Memory B cell (primary cell): ENCODE measurements at places on chromosomes 4 and X.

GRCh38 chrX:55710701-55711100, 6.8 kb upstream of the RRAGB start:
- no peak for DNase-seq

DNA sequence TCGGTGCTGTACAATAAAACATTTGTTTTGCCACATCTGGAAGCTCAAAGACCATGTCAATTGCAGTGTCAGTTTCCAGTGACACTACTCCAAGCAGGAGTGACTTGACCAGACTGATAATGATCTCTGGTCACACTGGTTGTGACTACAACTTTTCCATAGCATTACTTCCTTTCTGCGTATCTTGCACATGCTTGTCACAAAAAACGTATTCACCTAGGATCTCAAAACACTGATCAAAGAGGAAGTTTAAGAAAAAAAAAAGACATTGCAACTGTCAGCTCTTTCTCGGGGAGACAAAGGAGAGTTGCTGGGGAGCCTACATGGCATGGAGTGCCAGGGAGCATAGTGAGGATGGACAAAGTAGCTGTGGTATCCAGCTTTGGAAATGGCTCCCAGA, 60.6 kb downstream of the OPHN1 start:
- no peak for DNase-seq

DNA sequence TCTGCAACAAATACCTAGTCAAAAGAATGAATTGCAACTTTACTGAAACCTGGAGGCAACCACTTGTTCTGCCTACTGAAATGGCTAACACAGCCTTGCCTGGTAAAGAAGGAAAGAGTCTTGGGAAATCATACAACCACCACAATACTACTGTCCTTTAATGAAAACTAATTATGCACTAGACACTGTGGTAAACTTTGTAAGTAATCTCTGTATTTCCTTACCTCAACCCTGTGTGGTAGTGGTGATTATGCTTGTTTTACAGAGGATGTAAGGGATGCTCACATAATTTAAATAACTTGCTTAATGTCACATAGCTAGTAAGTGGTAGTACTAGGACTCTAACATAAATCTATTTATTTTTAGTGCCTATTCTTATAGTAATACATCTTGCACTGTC, 44.7 kb downstream of the TMEM156 start:
- DNase-seq, result no peak

GRCh38 chrX:5307416-5307815, 921.3 kb downstream of the NLGN4X start:
- DNase-seq, result no peak

GRCh38 chr4:140297221-140297570, 76.2 kb upstream of the SCOC start:
- no peak for DNase-seq

- no peak for DNase-seq
Measured at GRCh38 chrX:1105671-1106419, 106.6 kb downstream of the CRLF2 start.

DNA sequence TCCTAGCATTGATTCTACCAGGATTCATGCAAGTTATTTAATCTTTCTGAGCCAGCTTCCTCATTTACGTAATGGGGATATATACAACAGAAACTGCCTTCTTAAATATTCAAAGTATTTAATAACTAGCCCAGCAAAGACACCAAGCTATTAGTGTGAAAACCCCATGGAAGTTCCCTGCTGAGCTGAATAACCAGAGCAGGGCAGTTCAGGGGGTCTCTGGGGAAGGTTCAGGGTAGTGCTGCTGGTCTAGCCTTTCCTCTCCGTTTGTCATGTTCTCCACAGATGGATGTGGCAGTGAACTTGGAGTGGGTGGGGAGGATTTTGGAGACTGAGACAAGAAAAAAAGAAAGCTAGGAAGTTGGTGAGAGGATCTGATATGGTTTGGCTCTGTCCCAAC, 240.8 kb upstream of the TAPT1 start:
- no peak for DNase-seq

- no peak for DNase-seq
Measured at GRCh38 chr4:18858229-18858922, 836.8 kb upstream of the LCORL start.

DNA sequence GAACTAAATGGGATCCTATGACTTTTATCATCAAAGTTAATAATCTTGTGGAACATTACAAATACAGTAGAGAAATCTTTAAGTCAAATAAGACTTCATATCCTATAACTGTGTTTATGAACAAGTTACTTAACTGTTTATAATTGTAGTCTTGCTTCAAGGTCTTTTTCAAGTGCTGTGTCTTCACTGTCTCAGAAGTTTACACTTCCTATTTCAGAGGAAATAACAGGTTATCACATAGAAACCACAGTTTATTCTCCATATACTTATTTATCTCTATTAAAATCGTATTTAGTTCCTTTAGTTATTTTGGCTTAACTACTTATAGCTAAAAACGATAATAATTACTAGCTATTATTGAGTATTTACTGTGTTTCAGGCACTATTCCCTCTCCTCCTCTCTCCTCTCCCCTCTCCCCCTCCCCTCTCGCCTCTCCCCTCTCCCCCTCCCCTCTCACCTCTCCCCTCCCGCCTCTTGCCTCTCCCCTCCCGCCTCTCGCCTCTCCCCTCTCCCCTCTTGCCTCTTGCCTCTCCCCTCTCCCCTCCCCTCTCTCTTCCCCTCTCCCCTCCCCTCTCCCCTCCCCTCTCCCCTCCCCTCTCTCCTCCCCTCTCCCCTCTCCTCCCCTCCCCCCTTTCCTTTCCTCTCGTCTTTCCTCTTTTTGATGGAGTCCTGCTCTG, 63.7 kb downstream of the RBPJ start:
- DNase-seq, result no peak

- DNase-seq, result no peak
Measured at GRCh38 chr4:147198411-147199051, 252.9 kb upstream of the TTC29 start.

DNA sequence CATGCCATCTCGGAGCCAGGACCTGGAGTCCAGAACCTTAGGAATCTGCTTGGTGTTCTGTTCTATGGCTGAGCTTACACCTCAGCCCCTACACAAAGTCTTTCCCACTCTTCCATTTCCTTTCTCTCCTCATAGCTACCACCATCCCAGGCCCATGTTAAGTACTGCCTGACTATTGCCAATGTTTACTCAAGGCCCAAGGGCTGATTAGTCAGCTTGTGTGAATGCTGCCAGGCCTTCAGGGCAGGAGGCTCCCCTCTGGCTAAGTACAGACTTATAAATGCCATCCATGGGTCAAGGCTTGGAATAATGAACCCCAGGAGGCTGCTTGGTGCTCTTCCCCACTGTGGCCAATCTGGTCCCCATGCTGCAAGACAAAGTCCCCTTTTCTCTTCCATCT, 411.6 kb upstream of the MAGEB18 start:
- DNase-seq, result no peak

- DNase-seq, result no peak
Measured at GRCh38 chrX:1679238-1679637, 64.4 kb downstream of the ASMT start.

DNA sequence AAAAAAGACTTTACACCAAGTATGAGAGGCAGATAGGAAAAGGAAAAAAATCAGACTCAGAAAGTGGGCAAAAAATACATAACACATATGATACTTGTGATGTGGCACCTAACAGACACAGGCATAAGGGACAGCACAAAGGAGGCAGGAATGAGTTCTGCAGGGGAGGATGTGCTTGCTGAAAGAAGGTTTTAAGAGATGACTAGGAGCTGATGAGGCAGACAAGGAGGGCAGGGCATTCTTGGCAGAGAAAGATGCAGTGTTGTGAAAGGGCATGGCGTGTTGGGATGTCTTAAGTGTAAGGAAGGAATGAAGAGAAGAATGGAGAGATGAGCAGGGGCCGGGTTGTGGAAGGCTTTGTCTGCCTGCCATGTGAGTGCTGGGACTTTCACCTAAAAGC, 49.7 kb upstream of the TMEM154 start:
- DNase-seq, result no peak

- DNase-seq, result no peak
Measured at GRCh38 chrX:109782994-109783700, 50.1 kb upstream of the ACSL4 start.

GRCh38 chr4:148006001-148006400, 274.1 kb downstream of the ARHGAP10 start:
- no peak for DNase-seq

DNA sequence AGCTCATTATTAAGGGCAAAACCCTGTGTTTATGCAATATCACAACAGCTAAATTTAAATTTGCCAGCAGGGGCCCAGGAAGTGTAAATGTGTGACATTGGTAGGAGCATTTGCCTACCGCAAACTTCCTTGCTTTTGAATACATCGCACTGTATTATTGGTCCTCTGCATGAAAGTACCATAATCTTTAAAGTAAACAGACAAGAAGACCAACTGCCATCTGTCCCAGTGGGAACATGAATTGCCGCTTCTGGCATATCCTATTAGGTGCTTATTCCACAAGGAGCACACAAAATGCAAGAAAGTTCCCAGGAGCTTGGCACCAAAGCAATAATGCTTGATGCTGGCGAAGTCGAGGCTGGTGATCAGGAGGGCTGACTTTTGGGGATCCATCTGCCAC, 51.3 kb downstream of the SOD3 start:
- no peak for DNase-seq

GRCh38 chr4:5802565-5802964, 90.3 kb downstream of the CRMP1 start:
- DNase-seq, result no peak

- no peak for DNase-seq
Measured at GRCh38 chr4:13765539-13765938, 138.0 kb upstream of the BOD1L1 start.

GRCh38 chr4:138256608-138257007, 14.5 kb upstream of the SLC7A11 start:
- no peak for DNase-seq

GRCh38 chr4:123216946-123217345, 179.6 kb upstream of the SPRY1 start:
- no peak for DNase-seq
